ENCODE measurements at places on chromosomes 11 and 22.

DNA sequence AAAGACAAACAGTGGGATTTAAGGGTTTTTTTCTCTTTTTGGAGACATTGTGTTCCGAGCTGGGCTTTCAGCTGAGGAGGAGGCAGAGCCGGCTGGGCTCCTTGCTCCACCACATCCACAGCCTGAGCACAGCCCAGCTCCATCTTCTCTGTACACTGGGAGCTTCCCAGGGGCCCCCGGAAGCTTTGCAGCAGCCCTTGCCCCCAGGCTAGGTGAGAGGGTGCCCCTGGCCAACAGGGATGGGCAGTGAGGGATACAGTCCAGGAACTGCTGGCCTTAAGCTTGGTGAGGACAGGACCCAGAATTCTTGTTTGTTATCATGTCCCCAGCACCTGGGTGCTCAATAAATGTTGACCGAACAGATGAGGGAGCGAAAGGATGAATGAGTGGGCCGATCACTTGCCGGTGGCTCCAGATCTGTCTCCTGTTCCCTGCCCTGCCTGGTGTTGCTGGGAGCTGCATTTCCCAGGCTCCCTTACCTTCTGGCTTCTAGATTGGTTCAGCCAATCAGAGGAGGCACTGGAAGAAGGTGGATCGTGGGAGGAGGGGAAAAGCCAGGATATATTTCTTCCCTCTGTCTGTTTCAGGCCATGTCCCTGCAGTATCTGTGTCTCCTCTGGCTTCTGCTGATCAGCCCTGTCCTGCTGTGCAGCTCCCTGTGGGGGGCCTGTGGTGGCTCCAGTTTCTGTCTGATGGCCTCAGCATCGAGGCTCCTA, 26.5 kb upstream of the NECTIN1 start:
- DNase-seq: no peak

GRCh38 chr11:131441051-131441810, 70.8 kb downstream of the NTM start:
- DNase-seq: no peak

DNA sequence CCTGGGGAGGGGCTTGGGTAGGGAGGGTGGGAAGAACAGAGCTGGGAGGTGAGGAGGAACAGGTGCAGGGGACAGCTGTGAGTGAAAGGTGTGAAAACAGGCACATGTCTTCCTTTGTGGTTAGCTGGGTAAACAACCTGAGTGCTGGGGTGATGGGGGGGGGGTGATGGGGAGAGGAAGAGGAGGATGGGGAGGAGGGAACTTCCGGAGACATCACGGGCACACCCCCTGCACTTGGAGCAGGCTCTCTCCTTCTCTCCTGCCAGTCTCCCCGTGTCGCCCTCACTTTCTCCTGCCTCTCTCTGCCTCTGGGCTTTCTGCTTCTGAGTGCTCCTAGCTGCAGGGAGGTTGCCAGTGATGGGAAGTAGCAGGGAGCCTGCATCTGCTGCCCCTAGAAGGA, 8.8 kb downstream of the CXCR5 start:
- DNase-seq: peak; percentile 56

DNA sequence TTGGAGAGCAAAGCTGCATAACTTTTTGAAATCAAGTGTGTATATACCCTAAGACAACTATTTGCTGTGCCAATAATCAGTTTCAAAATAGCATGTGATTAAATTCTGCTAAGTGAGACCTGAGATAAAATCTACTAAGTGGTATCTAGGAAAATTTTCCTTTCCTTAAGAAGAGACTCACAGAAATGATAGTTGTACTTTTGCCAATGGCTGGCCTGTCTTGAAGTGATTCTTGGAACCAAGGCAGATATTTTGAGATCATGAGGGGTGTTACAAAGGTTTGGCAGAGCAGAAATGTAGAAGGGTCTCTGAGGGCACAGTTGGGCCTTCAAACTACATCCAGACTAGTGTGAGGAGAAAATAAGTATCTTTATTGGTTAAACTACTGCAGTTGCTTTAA, 902.6 kb upstream of the TENM4 start:
- DNase-seq: no peak

GRCh38 chr11:78392854-78393253, 24.8 kb downstream of the GAB2 start:
- no peak for DNase-seq

DNA sequence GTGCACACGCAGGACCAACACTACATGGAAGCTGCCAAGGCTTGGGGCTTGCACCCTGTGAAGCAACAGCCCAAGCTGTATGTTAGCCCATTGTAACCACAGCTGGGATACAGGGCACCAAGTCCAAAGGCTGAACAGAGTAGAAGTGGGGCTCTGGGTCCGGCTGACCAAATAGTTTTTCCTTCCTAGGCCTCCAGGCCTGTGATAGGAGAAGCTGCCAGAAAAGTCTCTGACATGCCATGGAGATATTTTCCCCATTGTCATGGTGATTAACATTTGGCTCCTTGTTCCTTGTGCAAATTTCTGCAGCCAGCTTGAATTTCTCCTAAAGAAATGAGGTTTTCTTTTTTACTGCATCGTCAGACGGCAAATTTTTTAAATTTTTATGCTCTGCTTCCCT, 941.2 kb downstream of the FAM181B start:
- no peak for DNase-seq

DNA sequence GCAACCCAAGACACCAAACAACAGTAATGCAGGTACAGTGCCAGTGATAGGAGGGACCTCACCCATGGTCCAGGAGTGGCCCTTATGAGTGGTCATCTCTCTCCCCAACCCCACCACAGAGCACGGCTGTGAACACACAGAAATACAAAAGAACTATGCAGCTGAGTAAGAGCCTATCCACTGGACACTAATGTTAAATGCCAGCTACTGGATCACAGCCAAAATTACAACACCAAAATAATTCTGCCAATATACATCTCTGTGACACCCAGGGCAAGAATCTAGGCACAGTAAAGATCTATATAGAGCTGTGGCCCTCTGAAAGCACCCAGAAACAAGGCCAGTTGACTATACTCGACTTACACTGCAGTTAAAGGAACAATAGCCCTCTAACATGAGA, 22.8 kb upstream of the GPR83 start:
- DNase-seq: no peak

GRCh38 chr11:69499186-69499917, 17.9 kb downstream of the LINC01488 start:
- no peak for DNase-seq

GRCh38 chr22:46390652-46391301, 55.3 kb downstream of the TRMU start:
- no peak for DNase-seq

GRCh38 chr11:125202362-125202880, 37.9 kb downstream of the PKNOX2 start:
- DNase-seq: no peak

DNA sequence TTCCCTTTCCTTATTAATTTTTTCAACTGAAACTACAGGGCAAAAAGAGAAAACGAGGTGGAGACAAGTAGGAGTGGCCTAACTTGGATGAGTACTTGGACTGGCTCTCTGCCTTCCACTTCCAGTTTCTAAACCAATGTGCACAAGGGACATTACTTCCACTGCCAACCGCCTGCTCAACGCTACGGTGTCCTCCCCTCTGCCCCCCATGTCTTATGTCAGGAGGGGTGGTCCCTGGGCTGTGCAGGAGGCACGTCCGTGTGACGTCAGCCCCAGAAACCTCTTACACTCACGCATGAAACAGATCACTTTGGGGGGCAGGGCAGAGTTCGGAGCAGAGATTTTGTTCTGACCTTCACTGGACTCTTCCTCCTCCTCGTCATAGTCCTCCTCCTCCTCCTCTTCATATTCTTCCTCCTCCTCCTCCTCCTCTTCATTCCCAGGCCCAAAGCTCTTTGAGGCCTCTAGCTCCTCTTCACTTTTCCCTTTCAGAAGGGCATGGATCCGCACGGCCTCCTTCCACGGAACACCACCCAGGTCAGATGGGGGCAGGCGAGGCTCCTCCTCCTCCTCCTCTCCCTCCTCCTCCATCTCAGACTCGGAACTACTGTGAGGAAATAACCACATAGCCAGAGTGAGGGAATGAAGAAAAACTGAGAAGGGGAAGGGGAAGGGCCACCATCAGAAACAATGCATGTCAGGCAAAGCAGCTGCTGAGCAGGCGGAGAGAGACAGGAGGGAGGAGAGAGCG, 57.4 kb upstream of the BID start:
- DNase-seq: no peak

DNA sequence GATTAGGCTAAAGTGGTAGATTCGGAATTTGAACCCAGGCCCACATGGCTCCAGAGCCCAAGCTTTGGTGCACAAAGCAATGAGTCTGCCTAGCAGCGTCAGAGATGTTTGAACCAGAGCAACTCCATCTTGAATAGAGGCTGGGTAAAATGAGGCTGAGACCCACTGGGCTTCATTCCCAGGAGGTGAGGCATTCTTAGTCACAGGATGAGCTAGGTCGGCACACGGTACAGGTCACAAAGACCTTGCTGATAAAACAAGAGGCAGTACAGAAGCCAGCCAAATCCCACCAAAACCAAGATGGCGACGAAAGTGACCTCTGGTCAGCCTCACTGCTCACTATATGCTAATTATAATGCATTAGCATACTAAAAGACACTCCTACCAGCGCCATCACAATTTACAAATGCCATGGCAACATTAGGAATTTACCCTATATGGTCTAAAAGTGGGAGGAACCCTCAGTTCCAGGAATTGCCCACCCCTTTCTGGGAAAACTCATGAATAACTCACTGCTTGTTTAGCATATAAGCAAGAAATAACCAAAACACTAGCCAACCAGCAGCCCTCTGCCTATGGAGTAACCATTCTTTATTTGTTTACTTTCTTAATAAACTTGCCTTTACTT, 40.3 kb upstream of the DAGLA start:
- no peak for DNase-seq

GRCh38 chr11:108965306-108966001, 300.6 kb downstream of the DDX10 start:
- DNase-seq: no peak

- no peak for DNase-seq
These were observed 23.6 kb upstream of the SCGB1D1 start for GRCh38 chr11:62166371-62166770.

- DNase-seq: no peak
These were observed 42.1 kb upstream of the ALX4 start for GRCh38 chr11:44351898-44352498.

DNA sequence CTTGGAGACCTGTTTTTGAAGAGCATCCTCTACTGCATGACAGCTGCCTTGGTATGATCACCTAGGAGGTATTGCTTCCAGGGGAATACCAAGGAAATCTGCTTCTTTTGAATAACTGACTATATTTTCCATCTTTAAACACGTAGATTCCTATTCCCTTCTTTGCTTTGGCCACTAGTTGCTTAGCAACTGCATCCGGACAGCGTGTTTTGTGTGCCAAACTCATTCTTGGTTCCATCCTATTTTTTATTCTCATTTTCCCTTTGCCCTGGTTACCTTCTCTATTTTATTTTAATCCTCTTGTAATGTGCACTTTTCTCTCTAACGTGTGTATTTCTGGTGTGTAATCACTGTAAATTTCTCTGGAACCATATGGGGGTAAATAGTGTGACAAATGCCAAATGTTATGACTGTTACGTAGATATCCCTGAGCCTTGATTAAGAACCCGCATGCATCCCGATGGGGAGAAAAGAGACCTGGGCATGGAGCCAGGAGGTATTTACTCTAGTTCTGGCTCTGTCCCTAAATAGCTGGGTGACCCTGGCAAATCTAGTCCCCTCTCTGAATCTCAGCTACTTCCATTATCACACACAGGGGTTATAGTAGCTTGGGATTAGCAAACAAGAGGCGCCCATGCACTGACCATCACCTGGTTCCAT, 241.7 kb downstream of the MIAT start:
- DNase-seq: no peak

DNA sequence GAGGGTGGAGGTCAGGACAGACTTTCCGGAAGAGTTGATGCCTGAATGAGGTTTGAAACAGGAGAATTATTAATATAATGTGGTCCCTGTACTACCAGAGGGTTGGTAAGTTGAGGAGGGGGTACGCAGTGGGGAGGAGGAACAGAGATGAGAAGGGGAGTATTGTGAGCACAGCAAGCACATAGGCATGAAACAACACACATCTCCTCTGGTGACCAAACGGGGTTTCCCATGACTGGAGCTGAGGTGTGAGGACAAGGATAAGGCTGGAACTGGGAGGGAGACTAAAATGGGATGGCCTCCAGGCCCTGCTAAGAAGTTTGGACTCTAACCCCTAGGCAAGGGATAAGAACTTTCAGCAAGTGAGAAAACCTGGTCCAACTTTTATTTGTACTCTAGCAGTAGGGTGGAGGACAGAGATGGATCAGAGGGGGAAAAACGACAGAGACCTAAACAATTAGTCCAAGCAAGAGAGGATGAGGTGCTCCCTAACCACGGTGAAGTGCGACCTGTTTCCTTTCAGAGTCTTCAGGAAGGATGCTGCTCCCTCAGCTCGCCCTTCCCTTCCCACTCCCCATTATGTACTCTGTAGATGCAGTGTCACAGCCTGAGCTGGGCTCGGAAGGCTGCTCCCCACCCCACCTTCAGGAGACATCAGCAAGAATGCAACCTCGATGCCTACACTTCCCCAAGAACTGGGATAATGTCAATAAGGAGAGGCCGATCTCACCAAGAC, 59.2 kb downstream of the BTG4 start:
- no peak for DNase-seq

- DNase-seq: no peak
These were observed 152.7 kb downstream of the ADAMTS15 start for GRCh38 chr11:130601141-130601540.

GRCh38 chr11:45382133-45382878, 96.2 kb upstream of the SYT13 start:
- DNase-seq: no peak

DNA sequence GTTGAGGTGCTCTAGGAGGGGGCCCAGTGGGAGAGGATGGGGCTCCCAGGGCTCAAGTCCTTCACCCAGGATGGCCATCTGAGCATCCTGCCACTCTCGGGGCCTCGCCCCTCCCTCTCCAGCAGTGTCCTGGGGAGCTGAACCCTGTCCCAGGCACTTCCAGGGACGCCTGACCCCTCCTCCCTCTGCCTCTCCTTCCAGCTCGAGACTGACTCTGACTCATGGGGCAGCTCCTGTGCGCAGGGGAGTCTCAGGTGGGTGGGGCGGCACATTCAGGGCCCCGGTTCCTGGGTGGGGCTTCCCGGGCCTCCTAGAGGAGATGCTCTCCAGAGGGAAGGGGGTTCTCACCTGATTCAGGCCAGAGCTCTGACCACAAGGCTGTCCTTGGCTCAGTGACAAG, 77.1 kb upstream of the IGLL5 start:
- DNase-seq: no peak

DNA sequence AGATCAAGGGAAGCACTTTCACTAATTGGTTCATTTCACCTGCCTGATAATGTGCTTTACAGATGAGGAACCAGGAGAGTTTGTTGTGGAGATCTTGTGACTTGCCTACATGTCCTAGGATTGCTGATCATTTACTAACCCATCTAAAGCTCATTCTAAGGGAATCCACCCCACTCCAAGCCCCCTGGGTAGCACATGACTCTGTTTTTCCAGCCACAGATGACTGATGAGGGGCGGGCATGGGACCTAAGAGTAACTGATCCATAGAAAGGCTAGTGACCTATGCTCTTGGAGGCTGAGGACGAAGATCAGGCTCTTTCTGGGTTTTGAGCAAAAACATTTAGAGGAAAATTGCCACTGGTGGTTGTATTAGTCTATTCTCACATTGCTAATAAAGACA, 378.1 kb downstream of the CADM1 start:
- DNase-seq: no peak

Measured in activated CD4-positive, alpha-beta T cell treated with anti-CD3 and anti-CD28 coated beads for 4 hours (primary cell).